ENCODE measurements at places on chromosomes 12 and 14.

- no peak for DNase-seq
Measured at GRCh38 chr12:72082986-72083820, 144.6 kb downstream of the TPH2 start.

DNA sequence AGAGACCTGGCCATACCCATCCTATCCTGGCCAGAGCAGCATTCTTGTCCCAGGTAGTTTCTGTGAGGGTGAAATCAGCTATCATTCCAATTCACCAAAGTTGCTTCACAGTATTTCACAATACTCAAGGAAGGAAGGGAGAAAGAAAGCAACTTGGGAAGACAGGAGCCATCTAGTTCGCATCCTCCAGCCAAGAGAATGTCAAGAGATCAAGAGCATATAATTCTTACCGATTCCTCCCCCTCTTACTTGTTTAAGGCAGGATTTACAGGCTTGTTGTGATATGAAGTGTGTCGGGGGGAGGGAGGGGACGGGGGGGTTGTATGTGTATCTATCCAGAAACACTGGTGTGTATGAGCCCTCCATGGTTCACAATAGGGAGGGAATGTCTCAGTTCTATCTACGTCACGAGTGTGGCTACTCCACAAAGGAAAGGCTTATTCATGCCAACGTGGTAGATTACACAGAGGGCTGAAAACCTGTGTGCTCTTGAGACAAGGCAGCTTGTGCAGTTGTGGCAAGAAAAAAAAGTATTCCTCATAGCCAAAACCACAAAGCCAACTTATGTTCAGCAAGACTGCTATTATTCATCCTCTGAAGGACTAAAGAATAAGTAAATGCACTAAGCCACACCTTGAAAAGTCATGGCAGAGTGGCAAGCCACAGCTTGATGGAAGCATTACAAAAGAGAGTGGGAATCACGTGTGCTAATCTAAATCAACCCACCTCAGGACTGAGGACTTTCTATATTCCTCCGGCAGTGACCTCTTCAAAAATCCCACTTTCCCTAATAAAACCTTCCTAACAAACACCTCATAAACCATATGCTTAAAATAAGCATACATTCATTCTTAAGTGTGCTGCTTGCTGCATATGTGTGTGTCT, 35.0 kb downstream of the CORO1C start:
- DNase-seq = no peak

- no peak for DNase-seq
Measured at GRCh38 chr12:101204602-101205304, 5.3 kb downstream of the SLC5A8 start.

DNA sequence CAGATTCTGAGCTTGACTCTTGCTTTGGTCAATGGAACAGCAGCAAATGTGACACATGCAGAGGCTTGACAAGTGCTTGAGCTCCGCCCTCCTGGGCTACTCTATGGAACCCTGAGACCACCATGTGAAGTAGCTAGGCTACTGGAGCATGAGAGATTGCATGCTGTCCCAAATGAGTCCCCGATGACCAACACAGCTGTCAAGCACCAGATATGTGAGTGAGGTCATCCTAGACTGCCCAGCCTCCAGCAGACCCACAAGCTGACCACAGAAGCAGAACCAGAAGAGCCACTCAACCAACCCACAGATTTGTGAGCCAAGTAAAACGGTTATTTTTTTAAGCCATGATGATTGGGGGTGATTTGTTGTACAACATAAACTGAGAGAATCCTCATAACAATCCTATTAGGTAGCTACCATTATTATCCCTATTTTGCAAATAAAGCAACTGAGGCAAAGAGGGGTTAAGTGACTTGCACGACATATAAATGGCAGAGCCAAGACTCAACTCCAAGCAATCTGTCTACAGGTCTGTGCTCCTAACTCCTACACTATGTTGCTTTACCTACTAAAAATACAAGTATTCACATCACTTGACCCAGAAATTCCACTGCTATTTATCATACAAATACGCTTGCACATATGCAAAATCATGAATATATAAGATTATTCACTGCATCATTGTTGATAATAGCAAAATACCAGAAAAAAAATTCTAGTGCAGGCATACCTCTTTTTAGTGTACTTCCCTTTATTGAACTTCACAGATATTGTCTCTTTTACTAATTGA, 136.2 kb downstream of the NDUFA12 start:
- no peak for DNase-seq

DNA sequence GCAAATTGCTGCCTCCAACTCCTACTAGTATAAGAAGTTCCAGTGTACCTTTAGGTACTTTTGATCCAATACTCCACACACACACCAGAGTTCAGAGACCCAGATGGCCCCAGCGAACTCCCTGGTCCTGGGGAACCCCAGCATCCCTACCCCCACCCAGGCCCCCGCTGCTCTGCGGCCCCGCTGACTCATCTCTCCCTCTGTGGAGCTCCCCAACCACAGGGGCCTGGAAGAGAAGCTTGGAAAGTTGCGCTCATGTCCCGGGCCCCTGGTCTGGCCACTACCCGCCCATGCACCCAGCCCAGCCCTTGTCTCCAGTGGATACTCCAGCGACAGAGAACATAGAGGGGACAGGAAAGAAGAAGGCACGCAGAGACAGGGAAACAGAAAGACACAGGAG, 4.2 kb upstream of the SP7 start:
- no peak for DNase-seq

DNA sequence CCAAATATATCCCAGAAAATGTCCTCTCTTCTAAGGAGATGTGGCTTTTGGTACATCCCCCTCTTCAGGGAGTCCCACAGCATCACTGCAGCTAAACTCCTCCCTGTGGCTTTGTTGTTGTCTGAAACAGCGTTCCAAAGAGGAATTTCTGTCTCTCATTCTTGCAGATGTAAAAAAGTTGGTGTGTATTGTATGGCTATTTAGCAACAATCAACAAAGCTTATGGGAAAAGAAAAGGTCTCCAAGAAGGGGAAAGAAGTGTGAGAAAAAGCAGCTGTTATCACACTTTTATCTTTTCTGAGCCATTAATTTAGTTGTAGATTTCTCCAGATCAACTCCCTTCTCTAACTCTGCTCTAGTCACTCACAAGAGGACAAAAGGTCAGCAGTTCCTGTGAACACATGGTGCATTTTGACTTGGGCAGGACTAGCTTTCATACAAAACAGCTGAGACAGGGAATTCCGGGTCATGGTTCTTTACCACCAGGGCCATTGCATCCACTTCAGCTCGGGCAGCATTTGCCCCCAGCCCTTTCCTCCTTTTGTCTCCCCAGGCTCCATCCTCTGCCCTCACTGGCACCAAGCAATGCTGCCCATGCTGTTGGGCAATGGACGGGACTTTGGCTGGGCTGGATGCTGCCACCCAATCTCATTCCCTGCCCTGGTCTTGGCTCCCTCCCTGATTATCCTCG, 184.7 kb downstream of the TMX1 start:
- no peak for DNase-seq

All from nucleus accumbens (tissue), 56 donors.